ENCODE measurements at places on chromosomes 2 and 18.

DNA sequence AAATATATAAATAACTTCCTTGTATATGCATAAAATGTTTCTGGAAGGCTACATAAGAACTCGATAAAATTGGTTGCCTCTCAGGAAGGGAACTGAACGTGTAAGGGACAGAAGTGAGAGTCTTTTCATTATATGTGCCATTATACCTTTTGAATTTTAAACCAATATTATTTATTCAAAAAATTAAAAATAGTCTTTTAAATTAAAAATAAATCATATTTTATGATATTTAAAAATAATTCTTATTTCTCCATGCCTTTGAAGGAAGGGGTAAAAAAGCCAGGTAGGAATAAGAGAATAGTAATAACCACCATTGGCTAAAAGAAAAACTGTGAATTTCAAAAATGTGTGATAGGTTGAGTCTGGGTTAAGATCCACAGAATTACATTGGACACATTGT lies 45.7 kb upstream of the C2orf74 start:
- no peak for DNase-seq

- DNase-seq, result no peak
Observed at GRCh38 chr2:71120195-71120594, 9.8 kb downstream of the MCEE start.

DNA sequence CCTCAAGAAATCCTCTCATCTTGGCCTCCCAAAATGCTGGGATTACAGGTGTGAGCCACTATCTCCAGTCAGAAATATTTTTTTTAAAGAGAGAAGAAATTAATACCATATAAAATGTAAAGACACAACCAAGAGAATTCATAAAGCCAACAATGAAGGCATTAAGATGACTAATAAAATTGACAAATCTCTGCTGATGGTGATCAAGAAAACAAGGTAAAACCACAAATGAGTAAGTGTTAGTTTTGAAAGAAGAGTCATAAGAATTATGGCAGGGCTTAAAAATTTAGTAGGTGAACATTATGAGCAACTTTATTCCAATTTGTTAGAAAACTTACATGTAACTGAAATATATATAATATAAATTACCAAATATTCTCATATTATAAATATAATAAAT lies 752.8 kb upstream of the CELF4 start:
- no peak for DNase-seq

- no peak for DNase-seq
Observed at GRCh38 chr2:166013878-166014277, 60.3 kb upstream of the TTC21B start.

- no peak for DNase-seq
Observed at GRCh38 chr18:79191956-79192355, 122.8 kb downstream of the ATP9B start.

DNA sequence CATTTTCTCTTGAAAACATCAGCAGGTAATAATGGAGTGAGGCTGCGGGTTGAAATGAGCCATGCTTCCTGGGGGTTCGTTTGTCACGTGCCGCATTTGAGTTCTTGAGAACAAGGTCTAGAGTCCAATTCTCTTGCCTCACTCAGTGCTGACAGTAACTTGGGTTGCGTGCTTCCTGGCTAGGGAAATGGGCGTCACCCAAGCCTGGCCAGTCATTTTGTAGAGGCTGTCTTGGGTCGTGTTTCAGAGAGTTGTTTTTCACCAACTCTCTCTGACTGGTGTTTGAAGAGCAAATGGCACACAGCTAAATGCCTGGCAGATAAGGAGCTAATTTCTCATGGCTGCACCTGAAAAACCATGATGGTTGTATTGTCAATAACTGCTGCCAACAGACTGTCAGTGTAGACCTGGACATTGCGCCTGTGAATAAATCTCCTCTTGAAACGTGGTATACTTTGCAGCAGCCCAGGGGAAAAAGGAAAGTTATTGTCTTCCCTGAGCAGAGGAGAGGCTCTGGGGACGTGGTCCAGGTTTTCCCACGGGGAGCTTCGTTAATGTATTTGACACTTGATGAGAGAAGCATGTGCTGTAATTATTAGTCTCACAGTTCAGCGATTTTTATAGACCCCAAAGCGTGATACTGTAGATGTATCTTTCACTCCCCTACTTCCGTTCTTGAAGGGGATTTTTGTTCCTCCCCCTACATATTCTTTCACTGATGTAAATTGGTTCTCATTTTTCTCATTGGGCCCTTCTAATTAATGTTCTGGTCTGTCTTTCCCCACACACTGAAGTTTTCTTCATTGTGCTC lies 196.0 kb downstream of the FHOD3 start:
- DNase-seq, result no peak

DNA sequence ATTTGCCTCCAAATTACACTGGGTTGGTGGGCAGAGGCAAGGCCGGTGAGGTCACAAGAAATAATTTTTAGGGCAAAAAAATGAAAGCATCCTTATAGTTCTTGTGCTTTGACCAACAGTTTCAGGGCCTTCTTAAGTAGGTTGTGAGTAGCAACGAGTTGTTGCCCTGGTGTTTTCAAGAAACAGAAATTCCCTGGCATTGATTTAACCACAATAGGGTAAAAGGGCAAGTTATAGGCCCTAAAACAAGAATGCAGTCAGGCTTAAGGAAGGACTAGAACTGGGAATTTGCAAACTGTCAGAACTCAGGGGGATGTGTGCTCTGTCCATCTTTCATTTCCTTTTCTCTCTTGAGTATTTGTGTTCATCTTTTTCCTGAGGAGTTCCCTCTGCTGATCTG lies 46.1 kb upstream of the STPG4 start:
- no peak for DNase-seq

- DNase-seq, result no peak
Observed at GRCh38 chr2:224982226-224982625, 60.0 kb downstream of the DOCK10 start.

DNA sequence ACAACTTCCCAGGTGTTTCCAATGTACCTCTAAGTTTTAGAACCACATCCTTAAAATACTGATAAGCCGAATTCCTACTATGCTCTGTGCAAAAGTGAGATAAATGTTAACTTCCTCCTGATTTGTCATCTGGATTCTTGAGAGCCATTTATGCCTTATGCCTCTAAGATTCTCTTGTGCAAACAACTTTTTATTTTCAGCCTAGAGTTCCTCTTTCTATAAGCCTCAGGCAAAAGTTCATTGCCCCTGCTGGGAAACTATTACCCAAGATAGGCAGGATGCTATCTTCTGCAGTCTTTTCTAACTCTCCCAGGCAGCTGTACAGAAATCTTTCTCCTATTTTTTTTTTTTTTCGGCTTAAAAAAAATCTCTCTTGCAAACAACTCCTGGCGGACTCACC lies 216.1 kb downstream of the KCNJ3 start:
- DNase-seq, result no peak

- no peak for DNase-seq
Observed at GRCh38 chr2:149167941-149168340, 129.4 kb downstream of the LYPD6B start.

- DNase-seq, result no peak
Observed at GRCh38 chr2:200705305-200706041, 106.2 kb upstream of the BZW1 start.

DNA sequence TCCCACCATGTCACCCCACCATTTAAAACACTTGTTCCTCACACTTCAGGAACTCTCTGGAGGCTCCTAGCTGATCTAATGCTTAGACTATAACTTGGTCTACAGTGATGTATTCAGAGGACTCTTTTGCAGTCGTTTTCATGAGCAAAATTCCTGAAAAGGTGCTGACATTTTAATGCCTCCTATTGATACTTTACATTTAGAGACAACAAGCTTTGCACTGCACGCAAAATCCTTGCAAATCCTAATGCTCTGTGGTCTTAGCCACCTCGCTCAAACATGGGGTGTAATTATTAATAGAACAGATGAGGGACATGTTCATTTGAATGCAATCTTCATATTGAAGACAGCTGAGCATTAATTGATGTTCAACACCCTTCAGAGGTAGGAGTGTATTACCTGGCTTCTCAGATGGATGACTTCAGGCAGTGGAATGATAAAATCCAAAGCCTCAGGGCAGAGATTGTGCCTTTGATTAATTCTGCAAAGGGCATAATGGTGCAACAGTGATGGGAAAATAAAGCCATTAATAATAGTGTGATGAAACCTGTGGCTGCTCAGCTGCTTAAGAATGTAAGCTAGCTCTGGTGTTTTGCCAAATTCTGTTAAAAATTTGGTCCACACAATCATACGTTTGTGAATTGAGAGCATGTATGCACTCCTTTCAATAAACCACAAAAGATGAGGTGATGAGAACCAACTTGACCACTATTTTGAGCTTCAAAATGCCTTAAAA lies 5.4 kb downstream of the CTAGE1 start:
- no peak for DNase-seq

GRCh38 chr2:7748717-7749415 lies 831.7 kb downstream of the RNF144A start:
- no peak for DNase-seq

DNA sequence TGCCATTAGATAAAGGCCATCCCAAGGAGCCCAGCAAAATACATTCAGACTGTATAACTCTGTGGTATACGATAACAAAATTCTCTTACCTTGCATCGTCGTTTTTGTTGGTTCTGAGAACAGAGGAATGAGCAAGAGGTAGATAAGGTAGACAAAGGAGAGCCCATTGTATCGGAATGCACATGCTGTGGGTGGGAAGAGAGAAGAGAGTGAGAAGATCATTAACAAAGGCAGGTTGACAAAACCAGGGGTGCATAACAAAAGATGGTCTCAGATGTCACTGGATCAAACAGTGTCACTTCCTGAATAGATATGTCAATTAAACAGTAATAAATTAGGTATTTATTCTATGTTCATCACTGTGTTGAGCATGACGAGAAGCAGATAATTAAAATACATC lies 83.3 kb downstream of the PIEZO2 start:
- no peak for DNase-seq

DNA sequence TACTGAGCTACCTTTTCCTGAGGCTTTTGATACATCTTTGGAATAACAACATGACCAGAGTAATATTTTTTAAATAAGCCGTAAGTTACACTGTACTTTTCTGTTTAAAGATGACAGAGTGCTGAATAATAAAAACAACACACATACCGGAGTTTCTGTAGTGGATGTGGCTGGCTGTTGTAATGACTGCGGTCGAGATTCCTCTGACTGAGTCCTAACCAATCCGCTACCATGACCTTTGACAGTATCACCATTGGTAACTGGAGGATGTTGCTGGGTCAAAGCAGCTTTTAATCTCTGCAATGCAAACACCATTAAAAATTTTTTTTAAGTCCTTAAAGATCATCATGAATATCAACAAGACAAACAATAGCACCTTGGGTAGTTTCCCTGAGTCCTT lies 70.7 kb downstream of the ATF2 start:
- no peak for DNase-seq

- DNase-seq, result no peak
Observed at GRCh38 chr2:57907411-57907810, 139.2 kb upstream of the VRK2 start.

DNA sequence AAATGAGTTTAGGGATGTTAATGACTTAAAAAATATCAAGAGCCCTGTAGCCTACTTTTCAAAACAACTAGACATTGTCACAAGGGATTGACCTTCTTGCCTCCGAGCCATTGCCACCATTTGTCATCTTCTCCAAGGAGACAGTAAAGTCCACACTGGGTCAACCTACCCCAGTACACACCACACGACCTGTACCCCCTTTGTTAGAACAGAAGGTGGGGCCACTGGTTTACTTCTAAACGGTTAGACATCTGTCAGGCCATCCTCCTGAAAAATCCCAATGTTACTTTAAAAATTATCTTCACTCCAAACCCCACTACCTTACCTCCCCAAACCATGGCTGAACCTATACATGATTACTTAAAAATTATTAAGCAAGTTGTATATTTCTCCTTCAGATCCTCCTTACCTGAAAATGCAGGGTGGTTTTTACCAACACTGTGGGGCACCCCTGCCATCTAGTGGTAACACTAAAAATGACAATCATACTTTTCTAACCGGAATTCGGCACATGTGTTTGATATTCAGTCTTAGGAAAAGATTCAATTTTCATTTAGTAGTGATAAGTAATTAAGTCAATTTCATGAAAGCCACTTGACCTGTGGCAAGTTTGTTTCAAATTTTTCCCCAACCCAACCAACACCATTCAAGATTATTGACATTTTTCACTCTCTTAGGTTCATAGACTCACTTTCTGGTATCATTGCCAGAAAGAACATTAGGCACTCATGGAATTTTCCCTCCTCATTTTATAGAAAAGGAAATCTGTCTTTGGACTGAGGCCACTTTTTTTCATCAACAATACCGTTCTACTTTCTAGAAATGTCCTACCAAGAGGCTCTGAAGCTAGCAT lies 265.3 kb upstream of the PKDCC start:
- peak; percentile 5 for DNase-seq

DNA sequence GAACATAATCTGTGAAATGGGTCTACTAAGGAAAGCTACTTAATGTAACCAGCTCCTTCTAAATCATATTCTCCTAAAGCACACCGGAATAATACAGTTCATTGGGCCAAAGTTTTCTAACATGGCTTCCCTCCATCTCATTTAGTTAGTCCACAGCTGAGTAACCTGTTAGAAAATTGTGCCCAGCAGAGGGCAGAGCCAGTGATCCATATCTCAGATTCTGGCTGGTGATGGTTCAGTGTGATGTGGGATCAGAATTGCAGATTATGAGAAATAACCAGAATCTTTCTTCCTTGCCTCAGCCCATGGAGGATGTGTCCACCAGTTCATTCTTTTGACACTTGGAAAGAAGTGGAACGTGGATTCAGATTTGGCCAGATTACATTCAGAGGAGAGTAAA lies 9.4 kb upstream of the CTLA4 start:
- DNase-seq, result no peak

DNA sequence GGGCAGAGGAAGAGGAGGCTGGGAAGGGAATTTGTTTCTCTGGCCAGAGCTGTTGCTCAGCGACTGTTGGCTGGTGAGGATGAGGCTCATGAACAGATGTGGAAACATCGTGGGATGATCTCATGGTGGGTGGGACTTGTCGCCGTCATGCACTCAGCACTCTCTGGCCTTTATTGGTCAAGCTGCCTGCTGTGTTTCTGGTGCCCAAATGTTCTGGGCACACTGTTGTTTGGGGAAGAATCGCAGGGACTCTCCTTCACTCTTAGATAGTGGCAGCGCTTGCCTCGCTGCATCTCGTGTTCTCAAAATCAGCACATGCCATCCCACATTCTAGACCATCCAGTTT lies 145.6 kb downstream of the AGAP1 start:
- no peak for DNase-seq

- no peak for DNase-seq
Observed at GRCh38 chr2:213243189-213244044, 40.8 kb upstream of the SPAG16 start.

DNA sequence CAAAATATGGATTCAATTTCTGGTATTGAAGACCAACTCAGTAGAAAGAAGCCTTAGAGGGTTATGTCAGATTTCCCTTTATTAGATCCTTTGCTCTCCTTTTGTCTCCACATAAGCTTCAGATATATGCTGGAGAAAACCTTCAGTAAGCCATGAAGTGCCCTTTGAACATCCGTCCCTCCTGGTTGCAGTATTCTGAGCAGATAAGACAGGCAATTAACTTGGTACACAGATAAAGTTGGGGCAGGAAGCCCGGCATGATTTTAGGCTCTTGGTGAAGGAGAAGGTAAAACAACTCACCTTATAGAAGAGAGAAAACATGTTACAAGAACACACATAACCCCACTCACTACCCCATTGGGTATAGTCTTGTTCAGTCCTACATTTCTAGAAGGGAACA lies 76.4 kb downstream of the SRD5A2 start:
- DNase-seq, result no peak

- DNase-seq, result no peak
Observed at GRCh38 chr18:23033056-23033455, 99.9 kb downstream of the RBBP8 start.

GRCh38 chr18:51686590-51686989 lies 489.1 kb upstream of the MEX3C start:
- no peak for DNase-seq

Data from stimulated activated naive B cell treated with anti-CD40 and anti-IgM and Interleukin-4, amounts not matched to agents 10 μg/mL and 1 μg/mL and 100 μg/mL, for 72 hours (primary cell).